ENCODE measurements at places on chromosomes 7 and 10. TPM values are rescaled to one million over a fixed set of nuclear protein-coding genes. Genes with fewer than 3 reads are reported as not detected.

DNA sequence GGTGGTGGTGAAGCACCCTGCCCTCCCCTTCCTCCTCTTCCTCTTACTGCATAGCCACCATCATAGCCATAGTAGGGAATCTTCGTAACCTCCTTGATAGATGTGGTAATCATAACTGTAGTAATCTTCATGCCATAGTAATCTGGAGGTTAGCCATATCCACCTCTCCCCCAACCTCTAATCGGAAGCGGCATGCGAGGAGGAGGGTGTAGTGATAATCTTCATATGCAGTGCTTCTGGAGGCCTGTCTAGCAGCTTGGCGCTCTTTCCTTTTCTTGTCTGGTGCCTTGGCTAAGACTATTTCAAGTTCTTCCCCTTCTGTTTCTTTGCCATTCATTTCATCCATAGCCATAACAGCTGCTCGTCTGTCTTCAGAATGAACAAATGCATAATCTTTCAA is 90.9 kb downstream of the MLLT10 start:
- H3K4me1 ChIP-seq, result no peaks in the 10 kb centered on the region
- H3K27me3 ChIP-seq, result no peaks in the 10 kb centered on the region
- peaks cover 6% of the 10 kb centered on the region for H3K36me3 ChIP-seq
- no peak overlapping the region for H3K27ac ChIP-seq
- no peak for DNase-seq
- H3K4me3 ChIP-seq, result no peak overlapping the region

Gene OTUD1
- 7.6 TPM for total RNA-seq

DNA sequence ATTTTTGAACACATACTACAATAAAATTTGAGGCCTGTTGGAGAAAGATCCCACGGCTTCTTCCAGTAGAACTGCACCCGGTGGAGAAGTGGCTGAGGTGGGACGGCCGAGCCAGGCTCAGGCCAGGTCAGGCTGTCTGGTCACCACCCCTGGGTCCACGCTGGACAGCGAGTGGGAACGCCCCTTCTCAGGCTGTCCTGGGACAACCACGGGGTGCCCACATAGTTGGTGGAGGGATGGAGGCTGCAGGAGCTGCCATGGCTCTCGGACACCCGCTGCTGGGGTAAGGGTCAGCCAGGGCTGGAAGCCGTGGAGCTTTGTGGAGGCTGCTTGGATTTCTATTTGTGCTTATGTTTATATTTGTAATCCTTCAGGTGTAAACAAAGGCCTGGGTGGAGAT is 206.5 kb downstream of the DNAJB6 start:
- no peak overlapping the region for H3K4me3 ChIP-seq
- H3K4me1 ChIP-seq, result no peaks in the 10 kb centered on the region
- H3K27me3 ChIP-seq, result no peaks in the 10 kb centered on the region
- DNase-seq, result no peak

- H3K27ac ChIP-seq, result no peak overlapping the region
- no peak overlapping the region for H3K4me3 ChIP-seq
- H3K36me3 ChIP-seq, result no peaks in the 10 kb centered on the region
- DNase-seq, result no peak
- H3K27me3 ChIP-seq, result no peaks in the 10 kb centered on the region
- H3K4me1 ChIP-seq, result no peaks in the 10 kb centered on the region
Observed at GRCh38 chr10:3605882-3606281, 179.1 kb downstream of the KLF6 start.
